Fibroblast of lung (primary cell): ENCODE measurements at places on chromosomes 11 and 22. TPM values are rescaled to one million over a fixed set of nuclear protein-coding genes. Genes with fewer than 3 reads are reported as not detected.

DNA sequence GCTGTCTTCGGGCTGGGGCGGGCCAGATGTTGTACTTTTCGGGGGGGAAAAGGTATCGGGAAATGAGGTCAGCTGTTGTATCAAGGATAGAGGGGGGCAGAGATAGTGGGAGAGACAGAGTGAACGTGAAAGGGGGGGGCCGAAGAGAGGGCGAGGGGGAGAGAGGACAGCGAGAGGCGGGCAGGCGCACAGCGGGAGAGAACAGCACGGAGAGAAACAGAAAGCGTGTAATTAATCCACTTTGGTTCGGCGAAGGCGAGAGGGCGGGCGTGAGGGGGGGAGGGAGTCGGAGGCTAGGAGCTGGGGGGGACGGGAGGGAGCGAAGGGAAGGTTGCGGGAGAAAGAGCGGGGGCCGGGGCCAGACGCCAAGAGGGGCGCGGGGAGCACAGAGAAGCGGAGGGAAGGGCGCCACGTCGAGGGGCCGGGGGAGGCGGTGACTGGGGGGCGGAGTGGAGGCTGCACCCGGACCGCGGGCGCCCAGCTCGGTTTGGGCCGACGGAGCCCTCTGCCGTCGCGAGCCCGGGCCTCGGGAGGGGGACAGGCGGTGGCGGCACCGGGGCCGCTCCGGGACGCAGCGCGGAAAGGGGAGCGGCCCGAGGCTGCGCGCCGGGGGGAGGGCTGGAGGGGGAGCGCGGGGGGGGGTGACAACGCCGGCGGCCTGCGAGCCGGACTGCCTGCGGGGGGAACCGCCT, 612 bp downstream of the IGF2 start:
- DNase-seq = no peak

- no peak for DNase-seq
These were observed 146.0 kb upstream of the SEZ6L start for GRCh38 chr22:26023104-26023775.

DNA sequence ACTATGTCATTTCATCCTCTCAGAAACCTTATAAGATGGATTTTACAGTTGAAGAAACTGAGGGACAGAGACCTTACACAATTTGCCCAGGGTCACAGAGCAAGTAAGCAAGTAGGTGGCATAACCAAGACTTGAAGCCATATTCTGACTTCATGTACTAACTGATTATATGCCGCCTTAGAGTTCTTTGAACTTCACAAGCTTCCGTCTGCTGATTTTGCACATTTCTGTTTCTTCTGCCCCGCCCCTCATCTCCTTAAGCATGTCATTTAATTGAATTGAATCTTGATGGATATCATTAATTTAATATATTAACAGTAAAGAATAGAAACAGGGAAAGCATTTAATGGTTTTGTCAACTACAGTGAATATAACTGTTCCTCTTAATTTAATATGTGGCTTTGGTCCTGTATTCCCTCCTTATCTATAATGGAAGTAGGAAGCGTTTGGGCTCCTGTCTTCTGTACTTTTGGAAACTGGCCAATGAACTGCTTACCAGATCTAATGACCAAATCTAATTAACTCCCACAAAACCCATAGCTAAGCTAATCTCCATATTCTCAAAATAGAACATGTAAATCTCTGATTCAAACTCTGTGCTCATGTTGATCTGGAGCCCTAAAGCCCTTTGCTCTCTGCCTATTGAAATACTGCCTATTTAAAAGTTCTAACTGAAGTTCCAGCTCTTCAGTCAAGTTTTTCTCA, 30.4 kb downstream of the SIK2 start:
- DNase-seq = no peak

The TSPAN4 gene
- 133 and 191 TPM in 2 replicates for total RNA-seq
